Activated CD8-positive, alpha-beta memory T cell treated with anti-CD3 and anti-CD28 coated beads for 1 hour (primary cell): ENCODE measurements at places on chromosomes 2 and 18.

DNA sequence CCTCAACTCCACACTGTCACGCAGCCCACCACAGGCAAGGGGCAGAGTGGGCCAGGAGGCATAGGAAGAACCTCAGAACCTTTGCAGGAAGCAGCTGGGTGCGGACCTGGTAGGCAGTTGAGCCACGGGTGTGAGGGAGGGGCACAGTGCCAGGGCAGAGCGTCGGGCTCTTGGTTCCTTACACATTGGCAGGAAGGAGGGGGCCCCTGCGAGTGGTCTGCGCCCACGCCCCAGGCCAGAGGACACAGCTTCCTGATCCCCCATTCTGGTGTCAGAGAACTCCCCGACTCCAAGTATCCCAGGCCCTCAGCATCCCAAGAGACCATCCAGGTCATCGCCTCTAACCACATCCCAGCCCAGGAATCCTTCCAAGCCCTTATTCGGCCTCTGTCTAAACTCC, 61.5 kb downstream of the TNS1 start:
- DNase-seq, result no peak

DNA sequence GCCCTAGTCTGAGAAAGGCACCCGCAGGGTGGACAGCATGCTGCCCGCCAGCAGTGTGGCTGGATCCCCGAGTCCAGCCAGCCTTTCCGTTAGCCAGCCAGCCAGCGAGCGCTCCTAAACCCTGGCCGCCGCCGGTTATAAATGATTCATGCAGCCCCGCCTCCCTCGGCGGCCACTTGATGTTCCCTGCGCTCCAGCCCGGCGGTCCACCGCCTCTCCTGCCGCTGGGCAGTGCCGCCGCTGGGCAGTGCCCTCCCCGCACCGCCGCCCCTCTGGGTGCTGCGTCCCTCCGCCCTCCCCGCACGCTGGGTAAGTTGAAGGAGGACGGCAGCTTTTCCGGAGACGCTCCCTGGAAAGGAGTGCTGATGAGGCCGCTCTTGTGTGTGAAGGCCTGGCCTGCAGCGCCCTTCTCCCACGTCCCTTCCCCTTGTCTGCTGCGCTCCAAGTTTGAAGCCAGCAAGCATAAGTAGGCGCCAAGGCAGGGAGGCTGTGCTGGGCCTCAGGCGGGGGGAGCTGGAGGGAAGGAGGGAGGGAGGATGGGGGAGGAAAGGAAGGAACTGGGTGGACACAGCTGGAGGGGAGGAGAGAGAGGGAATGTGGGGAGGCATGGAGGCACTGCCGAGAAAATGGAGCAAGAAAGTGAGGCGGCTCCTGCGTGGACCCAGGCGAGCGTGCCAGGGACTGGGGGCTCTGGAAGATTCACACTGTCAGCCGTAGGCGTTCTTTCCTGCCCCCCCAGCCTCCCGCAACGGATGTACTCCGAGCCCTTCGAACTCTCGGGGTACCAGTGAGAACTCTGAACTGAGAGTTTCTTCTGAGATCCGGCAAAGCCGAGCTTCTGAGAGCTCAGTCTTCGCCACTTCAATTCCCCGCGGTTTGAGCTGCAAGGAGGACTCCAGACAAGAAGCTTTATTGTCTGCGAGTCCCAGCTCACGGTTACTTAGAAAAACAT, 131.9 kb downstream of the GLI2 start:
- DNase-seq, result no peak

DNA sequence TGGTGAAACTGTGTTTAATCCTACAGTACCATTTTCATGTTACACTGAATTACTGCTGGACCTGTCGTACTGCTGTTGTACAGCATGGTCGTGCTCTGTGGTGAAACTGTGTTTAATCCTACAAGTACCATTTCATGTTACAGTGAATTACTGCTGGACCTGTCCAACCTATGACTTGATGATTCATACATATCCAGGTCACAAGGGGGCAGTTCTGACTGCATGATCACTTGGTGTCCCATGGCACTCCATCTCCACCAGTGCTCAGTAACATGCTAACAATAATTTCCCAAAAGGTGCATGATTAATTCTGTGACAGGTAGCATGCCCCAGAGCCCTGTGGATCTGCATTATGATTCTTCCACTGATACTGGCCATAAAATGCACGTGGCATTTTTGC, 101.6 kb downstream of the ADCYAP1 start:
- no peak for DNase-seq

DNA sequence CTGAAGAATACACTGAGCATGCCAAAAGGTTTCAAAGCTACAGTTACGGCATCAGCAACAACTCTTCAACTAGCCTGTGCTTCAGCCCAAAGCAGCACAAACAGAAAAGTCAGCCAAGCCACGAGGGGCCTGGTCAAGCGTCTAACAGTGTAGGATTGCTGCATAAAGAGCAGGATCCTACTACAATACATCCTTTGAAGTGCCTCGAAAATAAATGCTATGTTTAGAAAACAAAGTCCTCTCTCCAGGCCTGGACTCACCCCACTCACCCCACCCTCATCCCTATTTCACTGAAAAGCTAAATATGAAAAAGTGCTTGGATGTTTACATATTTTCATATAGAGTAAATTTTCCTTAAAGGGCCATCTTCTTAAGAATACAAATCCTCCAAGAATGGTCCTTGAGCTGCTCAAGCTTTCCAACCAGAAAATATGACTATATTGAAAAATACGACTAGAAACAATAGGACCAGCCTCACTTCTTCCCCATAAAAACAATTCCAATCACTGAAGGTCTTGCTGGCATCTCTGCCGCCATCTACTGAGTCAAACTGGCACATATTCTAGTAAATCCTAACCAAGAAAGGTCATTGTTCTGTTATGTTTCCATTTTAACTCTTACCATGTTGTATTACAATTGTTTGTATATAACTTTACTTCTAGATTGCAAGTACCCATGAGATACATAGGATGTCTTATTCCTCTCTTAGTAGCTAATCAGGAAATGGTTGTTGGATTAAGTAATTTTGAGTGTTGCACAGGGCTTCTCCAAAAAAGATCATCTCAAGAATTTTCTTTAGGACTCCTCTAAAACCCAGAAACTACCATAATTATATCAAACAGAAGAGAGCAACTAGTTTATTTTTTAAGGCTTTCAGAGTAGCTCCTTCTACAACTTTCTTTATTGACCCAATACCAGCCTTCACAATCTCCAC, 63.6 kb downstream of the CLHC1 start:
- DNase-seq, result no peak

DNA sequence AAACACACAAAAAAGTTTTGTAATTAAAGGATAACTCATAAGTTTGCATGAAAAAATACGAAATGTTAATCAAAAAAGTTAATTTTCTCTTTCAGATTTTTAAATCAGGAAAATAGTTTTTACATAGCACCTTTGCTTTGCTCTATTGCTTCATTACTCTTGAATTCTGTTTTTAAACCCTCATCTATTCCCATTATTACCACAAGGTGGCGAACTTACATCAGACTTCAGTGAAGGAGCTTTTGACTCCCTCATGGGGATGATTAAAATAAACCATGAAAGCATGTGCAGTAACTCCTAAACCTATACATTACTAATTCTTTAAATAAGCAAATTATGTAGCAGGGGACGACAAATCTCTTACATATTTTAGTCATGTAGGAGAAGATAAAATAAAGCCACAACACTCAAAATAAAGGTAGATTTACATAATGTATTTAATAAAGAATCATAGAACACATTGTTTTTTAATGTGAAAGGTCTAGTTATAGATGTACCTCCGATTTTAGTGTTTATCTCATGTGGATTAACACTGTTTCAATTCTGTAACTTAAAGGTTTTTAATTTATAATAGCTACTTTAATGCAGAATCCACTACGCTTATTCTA, 105.2 kb downstream of the NETO1 start:
- DNase-seq, result no peak

DNA sequence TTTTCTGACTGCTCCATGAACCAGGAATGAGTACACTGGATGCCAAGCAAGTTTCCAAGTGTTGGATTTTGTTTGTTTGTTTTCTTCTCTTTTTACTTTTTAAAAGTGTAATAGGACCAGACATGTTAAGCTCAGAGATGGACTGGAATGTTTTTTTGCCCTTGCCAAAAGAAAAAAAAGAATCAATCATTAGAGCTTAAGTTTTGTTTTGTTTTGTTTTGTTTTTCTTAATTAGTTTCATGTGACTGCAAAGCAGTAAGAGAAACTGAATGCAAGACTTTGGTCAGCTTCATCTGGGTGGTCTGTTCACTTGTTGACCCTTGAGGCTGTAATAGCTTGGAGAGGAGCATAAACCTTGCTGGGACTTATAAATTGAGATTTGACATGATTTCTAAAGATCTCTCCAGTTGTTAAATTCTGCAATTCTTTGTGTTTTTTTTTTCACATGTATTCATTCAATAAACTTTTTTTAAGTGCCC, 42.4 kb upstream of the SLC1A4 start:
- no peak for DNase-seq

DNA sequence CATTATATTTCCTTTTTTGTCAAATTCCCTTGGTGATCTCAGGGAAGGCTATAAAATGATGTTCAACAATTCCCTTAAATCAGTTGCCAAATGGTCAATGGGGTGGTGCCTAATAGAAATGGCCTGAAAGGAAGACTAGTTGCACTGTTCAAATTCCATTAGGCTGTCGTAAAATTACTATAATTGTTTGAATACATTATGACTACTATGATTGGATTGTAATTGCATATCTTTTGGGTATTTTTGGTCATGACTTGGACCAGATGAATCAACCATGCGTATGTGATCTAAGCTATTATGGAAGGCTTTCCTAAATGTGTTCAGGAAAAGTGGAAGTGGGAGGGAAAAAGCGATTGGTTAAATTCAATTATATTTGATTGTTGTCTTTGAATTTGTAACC, 41.3 kb upstream of the KCNE4 start:
- no peak for DNase-seq

DNA sequence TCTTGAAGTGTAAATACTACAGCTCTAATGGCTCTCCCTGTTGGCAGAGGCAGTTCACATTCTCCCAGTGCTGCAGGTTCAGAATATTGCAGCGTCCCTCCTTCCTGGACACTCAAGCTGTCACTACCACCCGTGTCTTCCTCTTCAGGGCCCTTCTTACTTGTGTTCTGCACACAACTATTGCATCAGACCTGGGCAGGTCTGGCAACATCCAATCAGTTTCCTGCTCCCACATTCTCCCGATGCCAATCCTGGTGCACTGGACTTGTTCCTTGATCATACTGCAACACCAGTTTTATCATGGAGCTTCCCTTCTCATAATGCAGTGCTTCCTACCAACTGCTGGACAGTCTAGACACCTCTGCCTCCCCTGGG, 161.5 kb downstream of the CAPN13 start:
- no peak for DNase-seq

DNA sequence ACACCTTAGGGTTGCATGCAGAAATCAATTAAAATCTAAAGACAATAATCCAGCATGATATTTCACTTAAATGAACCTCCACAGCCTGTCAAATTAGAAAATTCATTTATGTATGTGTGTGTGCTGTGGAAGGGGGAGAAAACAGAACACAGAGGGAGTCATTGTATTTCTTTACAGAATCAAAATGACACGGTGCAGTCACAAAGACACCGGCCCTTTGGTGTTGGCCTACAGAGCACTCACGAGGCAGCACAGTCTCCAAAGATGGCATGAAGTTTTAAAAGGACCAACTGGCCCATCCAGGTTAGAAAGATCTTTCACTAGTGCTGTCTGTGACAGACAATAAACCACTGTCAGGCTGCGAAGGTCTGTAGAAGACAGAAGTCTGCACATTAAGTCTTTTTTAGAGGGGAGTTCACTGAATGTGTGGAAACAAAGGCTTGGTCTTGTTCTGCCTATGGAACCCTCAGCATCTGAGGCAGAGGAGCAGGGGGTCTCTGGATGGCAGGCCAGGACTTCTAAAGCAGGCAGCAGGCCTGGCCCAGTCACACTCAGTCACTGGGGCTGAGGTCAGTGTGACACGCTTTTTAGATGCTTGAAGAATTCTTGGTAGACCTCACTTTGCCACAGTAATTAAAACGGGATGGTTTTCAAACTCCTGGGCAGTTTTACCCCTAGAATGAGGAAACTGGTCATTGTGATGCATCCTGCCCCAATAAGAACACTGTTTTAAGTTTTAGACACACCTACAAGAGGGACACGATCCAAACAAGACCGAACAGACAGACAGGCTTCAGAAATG, 184.9 kb downstream of the AFF3 start:
- DNase-seq, result no peak

DNA sequence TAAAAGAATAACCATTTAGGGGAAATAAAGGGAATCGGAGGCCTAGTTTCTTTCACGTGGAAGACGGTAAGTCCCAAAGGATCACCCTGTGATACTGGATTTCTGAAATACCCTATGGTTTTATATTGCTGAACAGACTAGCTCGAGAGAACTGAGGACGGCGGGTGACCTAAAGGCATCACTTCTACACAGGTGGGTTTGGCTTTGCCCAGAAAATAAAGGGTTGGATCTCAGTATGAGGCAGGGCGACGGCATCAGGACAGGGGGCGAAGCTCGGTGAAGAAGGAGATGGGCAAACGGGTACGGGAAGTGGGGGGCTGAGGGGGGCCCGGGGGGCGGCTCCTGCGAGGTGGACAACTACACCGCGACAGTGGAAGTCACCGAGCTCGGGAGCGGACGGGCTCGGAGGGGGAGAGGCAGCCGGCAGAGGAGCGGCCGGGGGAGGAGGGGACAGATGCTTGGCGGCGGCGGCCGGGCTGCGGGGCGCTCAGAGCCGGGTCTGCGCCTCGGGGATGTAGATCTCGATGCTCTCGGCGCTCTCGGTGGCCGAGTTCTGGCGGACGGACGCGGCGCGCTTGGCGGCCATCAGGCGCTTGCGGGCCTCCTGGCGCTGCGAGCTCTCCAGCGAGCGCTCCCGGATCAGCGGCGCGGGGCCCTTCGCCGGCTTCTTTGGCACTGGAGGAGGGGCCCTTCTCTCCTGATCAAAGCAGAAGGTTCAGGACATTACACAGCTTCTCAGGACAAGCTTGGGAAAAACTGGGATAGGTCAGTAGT, 48.9 kb downstream of the TGIF1 start:
- DNase-seq, result no peak

DNA sequence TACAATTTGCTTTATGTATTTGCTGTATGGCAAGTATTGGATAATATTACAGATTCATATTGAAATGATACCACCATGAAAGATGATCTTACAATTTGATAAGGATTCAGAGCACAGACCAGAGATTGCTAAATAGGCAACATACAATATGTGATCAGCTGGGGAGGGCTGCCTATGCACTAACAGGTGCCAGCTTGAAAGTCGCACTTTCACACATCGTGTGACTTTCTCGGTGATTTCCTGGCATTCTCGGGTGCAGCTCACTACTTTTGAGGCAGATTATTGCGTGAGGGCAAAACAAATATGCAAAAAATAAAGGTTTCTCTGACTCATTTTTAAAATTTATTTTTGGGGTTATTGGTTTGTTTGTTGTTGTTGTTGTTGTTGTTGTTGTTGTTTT, 36.0 kb downstream of the RBMS1 start:
- no peak for DNase-seq

DNA sequence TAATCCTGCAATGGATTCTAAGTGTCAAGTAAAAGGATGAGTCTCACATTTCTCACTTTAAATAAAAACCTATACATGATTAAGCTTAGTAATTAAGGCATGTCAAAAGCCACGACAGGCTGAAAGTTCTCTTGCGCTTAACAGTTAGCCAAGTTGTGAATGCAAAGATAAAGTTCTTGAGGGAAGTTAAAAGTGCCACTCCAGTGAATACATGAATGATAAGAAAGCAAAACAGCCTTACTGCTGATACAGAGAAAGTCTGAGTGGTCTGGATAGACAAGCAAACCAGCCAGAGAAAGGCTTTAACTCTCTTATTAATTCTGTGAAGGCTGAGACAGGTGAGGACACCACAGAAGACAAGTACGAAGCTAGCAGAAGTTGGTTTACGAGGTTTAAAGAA, 12.7 kb downstream of the THOC1 start:
- no peak for DNase-seq
